Stimulated activated CD8-positive, alpha-beta memory T cell treated with anti-CD3 and anti-CD28 coated beads, Interleukin-2, amount 100 ng/mL, for 1 hour (primary cell): ENCODE measurements at places on chromosomes 12 and 14.

DNA sequence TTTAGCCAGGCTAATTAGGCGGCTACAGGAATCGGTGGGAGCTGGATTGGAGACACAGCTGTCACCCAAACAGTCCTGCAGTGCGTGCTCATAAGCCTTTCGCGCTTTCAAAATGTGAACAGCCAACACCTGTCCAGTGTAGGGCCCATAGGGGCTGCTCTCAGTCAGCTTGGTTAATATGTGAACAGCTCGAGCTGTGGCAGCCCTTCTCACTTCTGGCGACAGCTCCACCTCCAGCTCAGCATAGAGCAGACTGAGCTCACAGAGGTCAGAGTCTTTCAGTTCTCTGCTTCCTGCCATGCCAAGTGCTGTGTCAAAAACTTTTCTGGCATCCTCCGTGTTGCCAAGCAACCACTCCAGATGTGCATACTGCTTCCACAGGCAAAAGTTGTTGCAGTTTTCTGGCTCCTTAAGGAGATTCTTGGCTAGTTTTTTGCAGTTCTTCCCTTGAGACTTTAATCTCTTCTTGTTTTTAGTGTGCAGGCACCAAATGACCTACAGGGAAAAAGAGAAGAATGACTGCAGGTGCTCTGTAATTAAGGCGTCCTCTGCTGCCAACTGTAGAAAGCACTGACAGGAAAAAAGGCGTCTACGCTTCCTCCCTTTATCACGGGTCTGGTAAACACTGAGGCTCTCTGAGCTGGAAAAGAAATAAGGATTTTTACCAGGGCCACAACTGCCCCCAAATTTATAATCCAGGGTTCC, 32.5 kb downstream of the PSMC1 start:
- no peak for DNase-seq

DNA sequence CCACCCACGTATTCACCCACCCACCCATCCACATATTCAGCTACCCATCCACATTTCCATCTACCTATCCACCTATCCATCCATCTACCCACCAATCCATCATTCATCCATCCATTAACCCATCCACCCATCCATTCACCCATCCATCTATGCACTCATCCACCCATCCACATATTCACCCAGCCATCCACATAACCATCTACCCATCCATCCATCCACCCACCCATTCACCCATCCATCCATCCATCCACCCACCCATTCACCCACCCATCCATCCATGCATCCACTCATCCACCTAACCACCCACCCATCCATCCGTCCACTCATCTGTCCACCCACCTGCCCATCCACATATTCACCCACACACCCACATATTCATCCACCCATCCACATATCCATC, 70.5 kb downstream of the LGMN start:
- DNase-seq: no peak

GRCh38 chr14:90111895-90112534, 50.2 kb downstream of the KCNK13 start:
- no peak for DNase-seq

GRCh38 chr12:109222062-109222461, 87.0 kb downstream of the FOXN4 start:
- DNase-seq: no peak

DNA sequence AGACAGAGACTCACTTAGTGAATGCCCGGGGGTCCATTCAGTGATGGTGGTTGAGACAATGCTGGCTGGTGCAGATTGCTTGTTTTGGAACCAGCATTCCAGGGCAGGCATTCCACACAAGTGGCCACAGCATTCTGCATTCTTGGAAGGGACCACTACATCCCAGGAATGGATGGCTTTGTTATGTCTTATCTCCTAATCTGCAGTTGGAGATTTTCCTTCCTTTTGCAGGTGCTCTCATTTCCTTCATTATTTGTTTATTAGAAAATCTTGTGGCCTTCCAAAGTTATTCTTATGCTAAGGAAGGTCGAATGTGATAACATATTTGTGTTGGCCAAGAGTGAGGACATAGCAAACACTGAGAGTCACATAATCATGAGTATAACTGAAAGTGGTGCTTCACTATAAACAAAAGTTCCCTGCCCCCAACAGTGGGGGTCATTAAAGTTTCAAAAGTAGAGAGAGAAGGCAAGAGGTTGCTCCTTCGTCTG, 66.0 kb downstream of the BMP4 start:
- no peak for DNase-seq

- DNase-seq: no peak
Measured at GRCh38 chr12:121543786-121544185, 37.0 kb downstream of the KDM2B start.
